Effector CD8-positive, alpha-beta T cell (primary cell): ENCODE measurements at places on chromosomes 3 and 15.

GRCh38 chr3:61360297-61360965, 109.2 kb upstream of the FHIT start:
- DNase-seq = no peak

- no peak for DNase-seq
These were observed 519.7 kb upstream of the FRG2C start for GRCh38 chr3:75144406-75144805.

DNA sequence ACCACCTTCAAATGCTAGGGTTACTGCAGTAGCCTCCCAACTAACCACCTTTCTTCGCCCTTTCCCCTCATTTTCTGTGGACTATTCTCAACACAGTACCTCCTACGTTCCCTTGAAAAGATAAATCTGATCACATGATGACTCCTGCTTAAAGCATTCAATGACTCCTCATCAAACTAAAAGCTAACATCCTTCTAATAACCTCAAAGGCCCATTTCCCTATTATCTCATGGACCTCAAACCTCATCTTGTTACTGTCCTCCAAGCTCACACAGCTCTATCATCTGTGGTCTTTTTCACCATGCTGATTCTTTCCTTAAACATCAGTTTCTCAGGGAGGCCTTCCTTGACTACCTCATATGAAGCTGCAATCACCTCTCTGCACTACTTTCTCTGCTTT, 29.6 kb downstream of the GADL1 start:
- no peak for DNase-seq

DNA sequence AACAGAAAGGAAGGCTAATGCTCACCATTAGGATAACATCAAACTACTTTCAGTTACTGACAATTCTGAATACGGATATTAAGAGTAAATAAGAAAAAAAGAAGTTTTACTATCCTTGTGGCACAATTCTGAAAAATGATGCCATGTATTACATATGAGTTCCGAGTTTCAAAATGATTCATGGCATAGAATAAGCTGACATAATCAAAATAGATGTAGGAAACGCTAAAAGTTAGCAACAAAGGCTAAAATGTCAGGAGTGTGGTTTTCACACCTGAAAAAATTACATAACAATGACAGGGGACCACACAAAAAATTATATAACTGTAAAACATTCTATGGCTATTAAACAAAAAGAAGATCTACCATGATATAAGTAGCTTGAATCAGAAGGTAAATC, 1131.9 kb downstream of the OTOL1 start:
- DNase-seq = no peak

DNA sequence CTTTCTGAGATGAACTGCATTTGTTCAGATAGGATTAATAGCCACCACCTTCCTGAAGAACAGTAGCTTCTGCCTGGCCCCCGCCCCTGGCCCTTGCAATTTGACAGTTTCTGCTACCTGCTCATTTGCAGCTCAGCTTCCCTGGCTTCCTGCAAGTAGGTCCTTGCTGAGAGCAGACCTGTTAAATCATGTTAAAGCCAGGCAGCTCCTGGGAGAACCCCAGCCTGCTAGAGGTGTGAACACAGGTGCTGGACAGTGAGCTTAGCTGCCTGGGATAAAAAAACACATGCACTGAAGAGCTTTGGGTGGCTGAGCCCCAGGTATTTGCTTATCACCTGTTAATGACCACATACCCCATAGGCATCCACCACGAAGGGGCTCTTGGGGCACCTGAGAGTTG, 143.4 kb downstream of the PTPRG start:
- no peak for DNase-seq
